ENCODE measurements at places on chromosomes 1 and 21. TPM values are rescaled to one million over a fixed set of nuclear protein-coding genes. Genes with fewer than 3 reads are reported as not detected.

DNA sequence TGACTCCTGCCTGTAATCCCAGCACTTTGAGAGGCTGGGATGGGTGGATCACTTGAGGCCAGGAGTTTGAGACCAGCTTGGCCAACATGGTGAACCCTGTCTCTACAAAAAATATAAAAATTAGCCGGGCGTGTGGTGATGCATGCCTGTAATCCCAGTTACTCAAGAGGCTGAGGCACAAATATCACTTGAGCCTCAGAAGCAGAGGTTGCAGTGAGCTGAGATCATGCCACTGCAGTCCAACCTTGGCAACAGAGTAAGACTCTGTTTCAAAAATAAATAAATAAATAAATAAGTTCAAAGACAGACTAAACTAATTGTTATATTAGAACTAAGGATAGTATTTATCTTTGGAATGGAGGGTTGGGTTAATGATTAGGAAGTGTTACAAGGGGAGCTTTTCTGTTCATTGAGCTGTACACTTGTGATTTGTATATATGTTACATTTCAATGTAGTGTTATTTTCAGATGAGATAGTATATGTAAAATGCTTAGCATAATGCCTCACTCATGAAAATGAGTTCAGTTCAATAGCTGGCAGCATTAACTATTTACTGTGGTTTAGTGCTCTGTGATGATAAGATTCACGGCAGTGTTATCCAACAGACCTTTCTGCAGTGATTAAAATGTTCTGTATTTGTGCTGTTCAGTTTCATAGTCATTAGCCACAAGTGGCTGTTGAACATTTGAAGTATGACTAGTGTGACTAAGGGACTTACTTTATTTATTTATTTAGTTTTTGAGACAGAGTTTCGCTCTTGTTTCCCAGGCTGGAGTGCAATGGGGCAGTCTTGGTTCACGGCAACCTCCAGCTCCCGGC is 47.7 kb downstream of the OSBPL9 start:
- no peak for DNase-seq

NBPF20 gene
- 1.6 TPM for polyA plus RNA-seq

DIO1 gene
- 0.18 TPM for polyA plus RNA-seq

HNRNPR gene
- 119 TPM for polyA plus RNA-seq

DNA sequence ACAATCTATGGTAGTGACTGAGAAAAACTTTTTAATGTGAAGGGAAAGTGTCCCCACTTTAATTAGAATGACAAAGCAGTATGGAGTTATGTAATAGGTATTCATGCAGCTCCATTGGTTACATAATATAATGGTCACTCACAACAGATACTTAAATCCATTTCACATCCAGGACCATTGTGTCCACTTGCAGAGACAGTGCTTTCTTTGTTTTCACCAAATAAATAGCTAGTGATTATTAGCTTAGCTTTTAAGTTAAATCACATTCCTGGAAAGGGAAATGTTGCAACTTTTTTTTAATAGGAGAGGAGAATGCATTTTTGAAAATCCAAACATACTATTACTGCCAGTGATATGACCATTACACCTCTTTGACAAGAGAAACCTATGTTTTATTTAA is 22.9 kb downstream of the RGL1 start:
- no peak for DNase-seq

DNA sequence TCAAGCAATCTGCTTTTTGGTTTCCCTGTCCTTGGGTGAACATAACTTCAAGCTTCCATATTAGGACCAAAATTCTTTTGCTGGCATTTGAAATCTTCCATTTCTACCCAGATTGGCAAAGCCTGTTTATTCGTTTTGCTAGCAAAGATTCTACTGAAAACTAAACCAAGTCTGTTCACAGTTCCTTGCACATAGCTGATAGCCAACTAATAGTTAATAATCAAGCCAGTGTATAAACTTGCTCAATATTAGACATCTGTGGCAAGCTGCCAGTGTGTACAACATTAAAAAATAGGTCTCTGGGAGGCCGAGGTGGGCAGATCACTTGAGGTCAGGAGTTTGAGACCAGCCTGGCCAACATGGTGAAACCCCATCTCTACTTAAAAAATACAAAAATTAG is 6.3 kb downstream of the APP start:
- no peak for DNase-seq

ITGB2 gene
- 104 TPM for polyA plus RNA-seq

GRCh38 chr1:73998348-73998959 is 199.5 kb downstream of the LRRIQ3 start:
- DNase-seq = no peak

DNA sequence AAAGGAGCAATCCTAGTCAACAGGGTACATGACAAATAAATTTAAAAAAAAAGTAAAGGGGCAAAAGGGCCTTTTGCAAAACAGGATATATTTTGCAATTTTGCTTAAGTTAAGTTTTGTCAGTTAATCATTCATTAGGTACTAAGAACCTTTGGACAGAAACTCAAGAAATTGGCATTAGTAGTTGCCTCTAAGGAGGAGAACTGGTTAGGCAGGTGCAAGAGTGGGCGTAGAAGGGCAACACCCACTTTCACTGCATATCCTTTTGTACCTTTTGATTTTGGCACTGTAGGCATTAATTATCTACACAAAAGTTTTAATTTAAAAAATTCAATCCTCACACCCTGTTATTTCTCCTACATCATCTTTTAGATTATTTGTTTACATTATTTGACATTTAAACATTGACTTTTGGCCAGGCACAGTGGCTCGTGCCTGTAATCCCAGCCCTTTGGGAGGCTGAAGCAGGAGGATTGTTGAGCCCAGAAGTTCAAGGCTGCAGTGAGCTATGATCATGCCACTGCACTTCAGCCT is 4.3 kb downstream of the DDAH1 start:
- DNase-seq = no peak

DNA sequence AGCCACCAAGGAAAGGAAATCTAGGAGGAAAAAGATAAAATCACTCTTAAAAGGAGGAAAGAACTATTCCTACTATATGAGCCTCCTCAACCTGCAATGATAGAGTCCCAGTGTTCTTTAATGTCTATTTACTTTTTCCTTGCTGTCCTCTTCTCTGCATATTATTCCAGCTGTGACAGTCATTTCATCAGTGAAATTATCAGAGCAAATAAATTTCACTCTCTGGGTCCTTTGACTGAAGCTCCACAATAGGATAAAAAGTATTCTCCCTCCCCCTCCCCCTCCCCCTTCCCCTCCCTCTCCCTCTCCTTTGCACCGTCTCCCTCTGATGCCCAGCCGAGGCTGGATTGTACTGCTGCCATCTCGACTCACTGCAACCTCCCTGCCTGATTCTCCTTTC is 107.5 kb upstream of the DPT start:
- no peak for DNase-seq

DNA sequence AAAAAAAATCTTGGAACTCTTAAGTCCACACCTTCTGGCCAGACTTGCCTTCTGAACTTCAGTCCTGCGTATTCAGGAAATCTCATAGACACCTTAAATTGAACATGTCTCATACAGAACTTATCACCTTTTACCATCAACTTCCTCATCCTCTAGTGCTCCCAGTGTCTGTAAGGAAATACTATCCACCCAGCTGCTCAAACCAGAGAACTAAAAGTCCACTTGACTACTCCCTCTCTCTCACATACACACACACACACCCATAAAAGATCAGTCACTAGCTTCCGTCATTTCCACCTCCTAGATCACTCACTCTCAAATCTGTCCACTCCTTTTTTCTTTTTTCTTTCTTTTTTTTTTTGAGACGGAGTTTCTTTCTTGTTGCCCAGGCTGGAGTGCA is 10.9 kb upstream of the CAP1 start:
- no peak for DNase-seq

DNA sequence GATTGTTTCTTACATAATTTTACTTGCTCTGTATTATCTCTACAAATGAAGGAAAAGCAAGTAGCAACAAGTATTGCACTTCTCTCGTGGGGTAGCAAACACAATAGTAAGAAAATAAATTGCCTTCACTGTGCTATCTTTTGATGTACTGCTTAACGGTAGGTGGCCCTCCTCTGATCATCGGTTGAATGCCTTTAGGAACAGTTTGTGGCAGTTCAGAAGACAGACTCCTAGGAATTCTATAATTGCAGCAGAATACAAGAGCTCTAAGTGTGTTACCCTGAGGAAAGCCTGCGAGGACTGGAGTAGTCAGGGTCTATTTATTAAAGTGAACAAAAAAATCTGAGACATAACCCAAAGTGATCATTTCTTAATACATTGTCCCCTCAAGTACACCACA is 1135.9 kb downstream of the KCNT2 start:
- no peak for DNase-seq

- DNase-seq = no peak
Observed at GRCh38 chr1:37035796-37036666, 1.7 kb upstream of the GRIK3 start.

DNA sequence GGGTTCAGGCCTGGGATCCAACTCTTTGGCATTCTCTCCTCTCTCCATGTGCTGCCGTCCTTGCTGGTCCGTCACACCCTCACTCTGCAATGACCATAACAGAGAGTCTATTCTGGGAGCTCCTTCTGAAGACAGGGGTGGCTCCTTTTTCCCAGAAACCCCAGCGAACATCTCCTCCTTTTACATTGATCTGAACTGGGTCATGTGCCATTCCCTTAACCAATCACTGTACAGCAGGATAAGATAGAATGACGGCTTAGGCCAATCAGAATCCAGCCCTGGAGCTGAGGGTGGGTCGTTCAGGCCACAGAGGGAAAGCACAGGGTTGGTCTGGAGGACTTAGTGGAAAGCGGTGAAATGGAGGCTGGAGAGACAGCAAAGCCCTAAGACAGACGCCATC is 740.1 kb downstream of the MATN1 start:
- no peak for DNase-seq

DNA sequence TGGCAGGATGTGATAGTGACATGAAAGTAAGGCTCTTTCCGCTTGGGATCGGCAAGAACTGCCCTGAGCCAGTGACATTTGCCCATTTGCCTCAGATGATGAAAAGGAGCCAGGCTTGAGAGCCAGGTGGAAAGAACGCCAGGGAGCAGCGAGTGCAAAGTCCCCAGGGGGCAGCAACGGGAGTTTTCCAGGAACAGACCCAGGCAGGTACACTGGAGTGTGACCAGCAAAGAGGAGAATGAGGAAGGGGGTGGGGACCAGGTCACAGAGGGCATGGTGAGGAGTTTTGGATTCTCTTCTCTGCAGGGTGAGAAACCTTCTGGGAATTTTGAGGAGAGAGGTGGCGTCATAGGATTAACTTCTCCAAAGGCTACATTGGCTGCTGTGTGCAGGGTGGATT is 10.8 kb upstream of the ETS2 start:
- DNase-seq = no peak

GRCh38 chr1:211133393-211133835 is 534 bp downstream of the KCNH1 start:
- DNase-seq = no peak

DNA sequence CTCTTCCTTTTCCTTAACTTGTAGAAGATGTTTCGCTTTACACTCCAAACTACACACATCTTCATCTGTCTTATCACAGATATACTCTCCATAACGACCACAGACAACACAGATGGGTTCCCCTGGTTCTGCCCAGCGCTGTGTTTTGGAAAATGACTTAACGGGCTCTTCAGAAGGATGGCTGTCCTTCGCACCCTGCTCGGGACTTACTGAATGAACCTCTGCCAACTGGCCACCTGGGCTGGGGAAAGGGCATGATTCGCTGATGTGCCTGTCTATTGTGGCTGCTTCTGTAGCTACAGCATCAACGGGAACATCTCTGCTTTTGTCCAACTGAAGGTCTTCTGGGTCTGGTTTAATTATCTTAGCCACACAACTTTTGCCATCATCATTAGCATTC is 3.4 kb downstream of the DDX59 start:
- DNase-seq = no peak

DNA sequence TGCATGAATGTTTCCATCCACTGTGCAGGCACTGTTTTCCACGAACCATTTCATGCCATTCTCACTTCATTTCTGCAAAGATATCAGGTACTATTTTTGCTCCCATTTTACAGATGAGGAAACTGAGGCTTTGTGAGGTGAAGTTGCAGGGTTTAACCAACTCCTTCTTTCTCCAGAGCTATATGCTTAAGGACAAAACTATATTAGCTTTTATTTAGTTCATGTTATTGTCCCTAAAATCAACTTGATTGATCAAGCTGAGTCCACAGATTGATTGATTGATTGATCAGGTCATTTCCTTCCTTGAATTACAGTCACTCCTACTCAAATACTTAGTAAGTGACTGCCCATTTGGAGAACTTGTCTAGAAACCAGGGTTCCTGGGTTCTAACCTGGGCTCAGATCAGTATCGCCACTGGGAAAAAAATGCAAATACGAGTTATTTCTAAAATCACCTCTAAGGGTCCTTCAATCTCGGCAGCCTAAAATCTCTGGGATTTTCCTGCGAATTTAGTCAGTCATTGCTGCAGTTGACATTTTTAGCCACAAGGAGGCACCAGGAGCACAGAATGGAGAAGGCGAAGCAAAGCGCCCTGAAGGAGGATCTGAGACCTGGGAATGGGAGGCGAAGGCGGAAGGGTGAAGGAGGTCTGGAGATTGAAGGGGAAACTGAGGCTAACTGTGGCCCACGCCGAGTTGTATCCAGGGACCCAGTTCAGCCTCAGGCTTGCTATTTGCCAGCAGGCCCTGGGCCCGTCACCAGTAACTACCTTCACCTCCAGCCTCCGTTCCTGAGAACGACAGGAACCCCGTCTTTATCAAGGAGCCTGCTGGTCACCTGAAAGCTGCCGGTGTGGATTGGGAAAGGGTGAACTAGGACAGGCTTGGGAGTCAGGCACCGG is 14.3 kb upstream of the MUL1 start:
- no peak for DNase-seq

DNA sequence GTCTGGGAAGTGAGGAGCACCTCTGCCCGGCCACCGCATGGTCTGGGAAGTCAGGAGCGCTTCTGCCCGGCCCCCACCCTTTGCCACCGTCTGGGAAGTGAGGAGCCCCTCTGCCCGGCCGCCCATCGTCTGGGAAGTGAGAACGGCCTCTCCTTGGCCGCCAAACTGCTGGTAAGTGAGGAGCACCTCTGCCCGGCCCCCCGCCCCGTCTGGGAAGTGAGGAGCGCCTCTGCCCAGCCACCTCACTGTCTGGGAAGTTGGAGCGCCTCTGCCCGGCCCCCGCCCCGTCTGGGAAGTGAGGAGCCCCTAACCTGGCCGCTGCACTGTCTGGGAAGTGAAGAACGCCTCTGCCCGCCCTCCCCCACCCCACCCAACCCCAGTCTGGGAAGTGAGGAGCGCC is 22.6 kb downstream of the KCNH1 start:
- no peak for DNase-seq
